ENCODE measurements at places on chromosomes 3 and 15.

DNA sequence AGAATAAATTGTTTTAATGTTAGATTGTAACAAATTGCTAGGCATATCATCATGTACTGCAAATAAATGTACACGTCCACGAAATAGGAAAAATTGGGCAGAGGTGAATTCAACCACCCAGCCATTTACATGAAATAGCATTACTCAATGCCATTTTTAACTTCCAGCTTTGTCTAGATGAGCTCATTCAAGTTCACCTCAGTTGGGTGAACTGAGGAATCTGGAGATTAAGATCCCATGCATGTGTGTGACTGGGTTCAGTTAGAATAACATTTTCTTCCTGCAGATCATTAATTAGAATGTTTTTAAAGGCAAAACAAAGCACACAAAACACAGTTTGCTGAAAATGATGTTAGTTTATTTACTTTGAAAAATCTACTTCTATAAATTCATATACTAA lies 767.8 kb upstream of the GOLIM4 start:
- no peak for DNase-seq

GRCh38 chr3:134197681-134198261 lies 52.9 kb downstream of the RYK start:
- peak; percentile 81 for DNase-seq

DNA sequence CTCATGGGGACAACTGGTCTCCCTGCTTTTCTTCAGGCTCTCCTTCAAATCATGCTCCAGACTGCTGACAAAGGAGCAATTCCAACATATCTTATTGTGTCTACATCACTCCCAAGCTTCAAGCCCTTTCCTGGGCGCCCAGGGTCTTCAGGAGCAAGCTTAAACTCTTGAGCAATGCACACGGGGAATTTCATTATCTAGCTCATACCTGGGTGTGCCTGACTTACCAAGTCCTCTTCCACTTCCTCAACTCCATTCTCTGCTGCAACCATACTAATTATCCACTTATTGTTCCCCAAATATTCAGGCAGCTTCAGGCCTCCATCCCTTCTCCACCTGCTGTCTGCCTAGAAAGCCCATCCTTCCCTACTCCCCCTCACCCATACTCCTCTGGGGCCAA lies 50.6 kb downstream of the B3GNT5 start:
- DNase-seq = no peak

DNA sequence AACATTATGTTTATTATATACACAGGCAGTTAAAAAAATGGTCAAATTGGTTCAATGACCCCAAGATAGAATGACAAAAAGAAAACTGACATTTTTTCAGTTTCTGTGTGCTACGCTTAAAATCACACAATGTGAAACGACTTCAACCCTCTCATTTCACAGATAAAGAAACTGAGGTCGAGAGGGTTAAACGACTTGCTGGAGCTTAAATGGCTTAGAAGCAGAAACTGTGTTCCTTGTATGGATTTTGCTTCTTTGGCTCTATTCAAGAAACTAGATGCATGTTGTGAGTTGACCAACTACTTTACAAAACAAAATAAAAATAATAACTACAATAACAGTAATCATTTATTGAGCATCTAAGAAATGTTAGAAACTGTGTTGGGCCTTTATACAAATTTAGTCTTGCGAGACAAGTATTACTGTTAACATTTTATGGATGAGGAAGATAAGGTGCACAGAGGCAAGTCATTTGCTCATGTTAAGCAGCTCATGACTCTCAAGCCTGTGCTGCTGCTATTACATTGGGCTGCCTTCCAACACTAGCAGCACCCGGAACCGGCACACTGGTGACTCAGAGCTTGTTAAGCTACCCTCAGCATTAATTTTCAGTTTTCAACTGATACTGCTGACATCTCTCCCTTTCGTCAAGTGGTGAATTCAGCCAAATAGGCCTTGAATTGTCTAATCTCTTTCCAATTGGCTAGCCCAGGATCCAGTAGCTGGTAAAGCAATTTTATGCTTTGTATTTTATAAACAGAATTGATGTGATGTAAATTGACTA lies 487.6 kb downstream of the NAALADL2 start:
- peak; percentile 87 for DNase-seq

- DNase-seq = no peak
Measured at GRCh38 chr3:120227710-120228347, 57.2 kb downstream of the GPR156 start.

All from fibroblast of the aortic adventitia (primary cell).